ENCODE measurements at places on chromosomes 11 and 22.

- DNase-seq: no peak
Observed at GRCh38 chr11:73784080-73784634, 3.5 kb upstream of the MRPL48 start.

- DNase-seq: no peak
Observed at GRCh38 chr11:45267652-45268299, 18.4 kb downstream of the SYT13 start.

GRCh38 chr11:111960916-111961315 is 23.8 kb downstream of the DIXDC1 start:
- DNase-seq: no peak

GRCh38 chr11:85822814-85823213 is 11.9 kb upstream of the SYTL2 start:
- no peak for DNase-seq

- DNase-seq: no peak
Observed at GRCh38 chr11:94539420-94539819, 4.3 kb upstream of the FUT4 start.

- peak; percentile 16 for DNase-seq
Observed at GRCh38 chr11:134537296-134537695, 125.3 kb upstream of the B3GAT1 start.

- peak; percentile 81 for DNase-seq
Observed at GRCh38 chr11:64146036-64146955, 19.6 kb downstream of the MACROD1 start.

GRCh38 chr11:84825106-84825660 is 802.0 kb downstream of the DLG2 start:
- no peak for DNase-seq

- no peak for DNase-seq
Observed at GRCh38 chr11:134645576-134645975, 233.5 kb upstream of the B3GAT1 start.

GRCh38 chr11:10587388-10587787 is 18.9 kb upstream of the LYVE1 start:
- no peak for DNase-seq

GRCh38 chr11:33912405-33913361 is 20.8 kb upstream of the LMO2 start:
- no peak for DNase-seq

- DNase-seq: no peak
Observed at GRCh38 chr11:84420271-84420670, 1134.1 kb upstream of the CCDC90B start.

- DNase-seq: peak; percentile 65
Observed at GRCh38 chr11:2990617-2991451, 1.3 kb downstream of the NAP1L4 start.

GRCh38 chr11:67584205-67584880 is 731 bp downstream of the GSTP1 start:
- DNase-seq: peak; percentile 55

GRCh38 chr11:46281371-46281831 is 3.9 kb downstream of the CREB3L1 start:
- DNase-seq: no peak

- DNase-seq: no peak
Observed at GRCh38 chr11:76752321-76753143, 30.6 kb upstream of the TSKU start.

GRCh38 chr11:18324381-18324780 is 2.0 kb downstream of the GTF2H1 start:
- DNase-seq: no peak

GRCh38 chr22:23255506-23256170 is 75.3 kb downstream of the BCR start:
- DNase-seq: no peak

- no peak for DNase-seq
Observed at GRCh38 chr11:6566704-6567370, 36.6 kb downstream of the RRP8 start.

GRCh38 chr11:90701716-90702115 is 478.9 kb upstream of the CHORDC1 start:
- no peak for DNase-seq

DNA sequence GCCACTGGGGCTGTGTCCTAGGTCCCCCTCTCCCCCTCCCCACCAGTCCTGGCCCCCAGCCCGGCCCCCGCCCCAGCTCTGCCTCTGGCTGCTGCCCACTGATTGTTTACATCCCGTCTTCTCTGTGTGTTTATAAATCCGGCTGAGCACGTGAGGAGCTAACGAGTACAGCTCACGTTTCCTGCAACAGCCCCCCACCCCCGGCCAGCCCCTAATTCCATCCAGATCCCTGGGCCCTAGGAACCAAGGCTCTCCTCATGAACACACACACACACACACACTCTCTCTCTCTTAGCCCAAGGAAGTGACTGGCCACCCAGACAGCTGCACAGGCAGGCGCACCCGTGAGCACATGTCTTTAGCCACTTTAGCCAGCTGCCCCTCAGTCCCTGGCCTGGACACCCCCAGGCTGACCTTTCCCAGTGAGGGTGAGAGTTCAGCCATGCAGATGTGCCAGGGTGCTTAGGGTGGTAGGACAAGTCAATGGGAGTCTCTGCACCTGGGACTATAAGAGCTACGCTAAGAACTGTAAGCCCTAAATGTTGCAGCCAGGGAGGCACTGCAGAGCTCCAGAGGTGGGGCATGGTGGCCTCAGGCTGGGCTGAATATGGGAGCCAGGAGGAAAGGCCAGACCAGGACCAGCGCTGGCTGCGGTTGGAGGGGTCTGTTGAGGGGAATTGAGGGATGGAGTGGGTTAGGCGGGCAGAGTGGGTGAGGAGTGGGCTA is 2.9 kb downstream of the CLCF1 start:
- DNase-seq: no peak

DNA sequence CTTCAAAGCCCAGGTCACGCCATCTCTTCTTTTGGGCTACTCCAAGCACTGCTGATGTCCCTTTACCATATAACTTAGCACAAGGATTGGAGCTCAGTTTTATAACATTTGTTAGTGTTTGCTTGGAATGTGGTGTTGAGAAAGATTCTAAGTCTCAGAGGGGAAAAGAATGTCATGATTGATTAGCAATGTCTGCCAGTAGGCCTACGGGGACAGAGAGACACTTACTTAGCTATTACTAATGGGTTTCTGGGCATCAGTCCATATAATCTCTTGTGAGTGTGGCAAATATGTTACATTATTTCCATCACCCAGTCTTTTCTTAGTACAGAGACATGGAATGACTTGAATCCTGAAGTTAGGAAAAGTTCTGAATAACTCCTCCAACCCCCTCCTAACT is 75.4 kb upstream of the FSHB start:
- DNase-seq: no peak

DNA sequence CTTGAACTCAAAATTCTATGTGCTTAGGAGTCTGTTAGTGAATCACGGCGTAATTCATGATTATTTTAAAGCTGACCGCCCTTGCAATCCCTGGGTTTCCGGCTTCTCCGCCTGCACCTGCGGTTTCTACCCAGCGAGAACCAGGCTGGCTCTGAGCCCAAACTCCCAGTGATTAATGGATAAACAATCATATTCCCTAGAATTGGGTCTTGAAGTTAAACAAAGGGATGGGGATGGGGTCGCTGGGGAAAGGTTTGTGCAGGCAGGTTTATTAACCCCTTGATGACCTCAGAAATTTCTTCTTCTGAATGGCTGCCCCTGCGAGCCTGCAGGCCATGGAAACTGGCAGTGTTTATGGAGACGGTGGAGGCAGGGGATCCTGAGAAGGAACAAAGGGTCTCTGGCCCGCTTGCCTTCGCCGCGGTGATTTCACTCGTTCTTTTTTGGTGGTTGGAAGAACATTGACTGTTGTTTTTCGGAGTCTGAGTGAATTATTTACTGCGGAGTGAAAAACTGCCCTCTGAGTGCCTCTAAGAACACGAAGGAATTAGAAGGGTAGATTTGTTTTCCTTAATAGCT is 1000.3 kb downstream of the BRD1 start:
- DNase-seq: no peak

- peak; percentile 34 for DNase-seq
Observed at GRCh38 chr11:61503135-61503770, 5.3 kb upstream of the LRRC10B start.

DNA sequence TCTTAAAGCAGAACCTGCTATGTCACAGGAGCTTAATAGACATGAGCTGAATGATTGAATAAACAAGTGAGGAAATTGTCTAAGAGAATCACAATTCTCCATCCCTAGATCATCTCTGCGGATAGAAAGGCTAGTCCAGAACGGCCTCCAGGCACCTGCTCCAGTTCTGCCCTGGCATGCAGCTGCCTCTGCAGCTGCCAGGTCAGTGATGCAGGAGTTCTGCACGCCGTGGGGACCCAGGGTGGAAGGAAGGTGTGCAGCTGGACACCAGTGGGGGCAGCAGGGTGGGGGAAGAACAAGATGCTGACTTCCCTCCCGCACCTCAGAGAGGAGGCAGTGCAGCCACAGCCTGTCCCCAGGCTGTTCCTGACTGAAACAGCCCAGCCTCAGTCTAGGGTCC is 192.1 kb upstream of the NCAM1 start:
- no peak for DNase-seq

DNA sequence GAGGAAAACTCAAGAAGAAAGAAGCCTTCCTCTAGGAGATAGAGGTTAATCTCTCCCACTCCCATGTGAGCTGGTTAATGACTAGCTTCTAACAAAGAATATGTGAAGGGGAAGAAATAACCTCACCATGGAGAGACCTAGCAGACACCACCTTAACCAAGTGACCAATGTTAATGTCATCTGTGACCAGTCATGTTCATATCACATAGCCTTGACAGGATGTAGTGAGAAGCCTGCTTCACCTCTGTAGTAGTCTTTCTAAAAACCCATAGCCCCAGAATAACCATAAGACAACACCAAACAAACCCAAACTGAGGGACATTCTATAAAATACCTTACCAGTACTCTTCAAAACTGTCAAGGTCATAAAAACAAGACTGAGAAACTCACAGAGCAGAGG is 21.5 kb upstream of the POU2AF1 start:
- DNase-seq: no peak

- no peak for DNase-seq
Observed at GRCh38 chr11:123145661-123146060, 49.4 kb downstream of the CLMP start.

DNA sequence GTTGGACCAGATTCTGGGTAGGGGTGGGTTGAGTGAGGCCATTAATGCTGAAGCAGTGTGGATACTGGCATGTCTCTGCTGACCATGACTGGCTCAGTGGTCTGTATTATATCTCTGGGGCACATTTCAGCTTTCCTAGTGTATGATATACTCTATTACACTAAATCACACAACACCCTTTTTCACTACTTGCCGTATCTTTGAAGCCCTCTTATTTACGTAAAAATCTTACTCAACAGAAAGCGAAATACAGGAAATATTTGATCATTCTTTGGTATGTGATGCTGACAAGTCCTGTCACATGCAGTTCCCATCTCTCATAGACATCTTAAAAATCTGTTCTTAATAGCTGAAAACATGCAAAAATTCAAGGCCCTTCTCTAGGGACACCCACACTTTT is 40.3 kb downstream of the OR5B17 start:
- DNase-seq: no peak

DNA sequence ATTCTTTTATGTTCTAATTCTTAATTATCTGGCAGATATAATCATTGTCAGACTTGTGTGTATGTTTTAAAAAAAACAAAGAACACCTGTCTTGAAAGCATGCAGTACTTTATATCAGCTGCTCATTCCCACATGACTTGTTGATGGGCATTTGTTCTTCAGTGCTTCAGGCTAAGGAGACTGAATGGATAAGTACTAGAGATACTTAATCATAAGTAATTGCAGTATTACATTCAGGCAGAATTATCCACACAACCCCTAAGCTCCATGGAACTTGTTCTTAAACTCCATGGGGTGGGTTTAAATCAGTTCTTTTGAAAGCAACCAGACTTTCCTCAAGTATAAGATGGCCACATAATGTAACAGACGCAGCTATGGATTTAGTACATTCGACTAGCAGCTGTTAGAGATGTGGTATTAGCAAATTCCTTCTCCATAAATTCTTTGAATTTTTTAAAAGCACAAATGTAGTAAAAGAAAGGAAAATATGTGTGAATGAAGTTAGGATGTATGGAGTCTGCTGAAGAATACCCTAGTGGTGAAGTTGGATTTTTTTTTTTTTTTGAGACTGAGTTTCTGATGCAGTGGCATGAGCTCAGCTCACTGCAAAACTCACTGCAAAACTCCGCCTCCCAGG is 3.0 kb downstream of the JAM3 start:
- DNase-seq: no peak

- no peak for DNase-seq
Observed at GRCh38 chr11:47415949-47416472, 7.6 kb downstream of the SLC39A13 start.

DNA sequence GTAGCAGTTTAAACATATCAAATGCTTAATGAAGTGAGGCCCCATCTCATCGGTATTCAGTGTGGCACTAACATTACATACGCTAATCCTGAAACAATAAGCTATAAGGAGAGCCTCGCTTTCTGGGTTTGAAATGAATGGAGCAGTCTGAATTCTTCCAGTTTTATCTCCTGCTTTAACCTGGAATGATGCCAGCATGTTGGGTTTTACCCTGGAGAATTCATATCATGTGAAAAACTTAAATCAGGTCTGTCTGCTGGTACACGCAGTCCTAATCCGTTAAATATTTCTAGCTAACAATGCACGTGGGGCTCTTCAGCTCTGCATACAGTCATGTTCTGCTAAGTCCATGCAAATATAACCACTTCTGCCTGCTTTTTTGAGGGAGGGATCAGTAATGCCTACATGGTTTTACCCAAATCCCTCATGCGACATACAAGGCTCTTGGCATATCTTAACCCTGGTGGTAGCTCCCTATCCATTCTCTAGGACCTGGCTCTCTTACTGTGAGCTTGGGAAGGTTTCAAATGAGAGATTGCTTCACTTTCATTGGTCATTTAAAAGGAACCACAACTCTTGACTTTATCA is 92.7 kb downstream of the COMMD9 start:
- no peak for DNase-seq

DNA sequence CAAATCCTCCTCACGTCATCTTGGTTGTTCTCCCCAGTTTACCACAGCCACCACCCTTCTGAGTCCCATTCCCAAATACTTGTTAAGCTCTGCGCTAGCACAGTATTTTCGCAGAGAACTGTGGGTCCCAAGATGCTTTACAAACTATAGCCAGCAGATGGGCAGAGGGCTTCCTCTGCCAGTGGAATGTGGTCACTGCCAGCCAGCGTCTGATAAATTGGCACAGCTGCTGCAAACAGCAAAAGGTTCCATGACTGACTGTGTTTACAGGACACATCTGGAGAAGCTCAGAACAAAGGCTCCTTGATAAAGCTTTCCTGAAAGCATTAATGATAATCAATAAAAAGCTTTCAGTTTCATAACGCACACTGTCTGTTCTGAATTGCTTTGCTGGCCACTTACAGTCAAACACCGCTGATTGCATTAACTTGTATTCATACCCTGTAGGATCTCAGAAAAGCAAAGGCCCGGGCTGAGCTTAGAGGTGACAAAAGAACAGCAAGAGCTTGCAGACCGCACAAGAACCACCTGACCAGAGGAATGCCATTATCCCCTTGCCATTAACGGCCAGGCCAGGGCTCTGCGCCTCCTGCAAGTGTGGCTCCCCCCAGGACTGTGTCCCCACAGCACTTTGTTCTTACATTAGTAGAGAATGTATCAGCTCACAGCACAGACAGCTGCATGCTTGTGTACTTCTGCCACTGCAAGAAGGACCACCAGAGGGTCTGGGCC is 120.6 kb downstream of the MICAL3 start:
- no peak for DNase-seq
